Hematopoietic multipotent progenitor cell treated with erythropoietin and hydrocortisone succinate and interleukin-3 and kit ligand, for 4 days (in vitro differentiated cells): ENCODE measurements at places on chromosomes 5 and 9.

- no peak for DNase-seq
These were observed 326.1 kb downstream of the PLK2 start for GRCh38 chr5:58133631-58134296.

GRCh38 chr5:150600616-150601490 is 39.6 kb upstream of the SYNPO start:
- DNase-seq = no peak

GRCh38 chr9:5909976-5910375 is 19.3 kb downstream of the MLANA start:
- DNase-seq = no peak

GRCh38 chr9:3398232-3398648 is 127.6 kb downstream of the RFX3 start:
- DNase-seq = peak; percentile 77

DNA sequence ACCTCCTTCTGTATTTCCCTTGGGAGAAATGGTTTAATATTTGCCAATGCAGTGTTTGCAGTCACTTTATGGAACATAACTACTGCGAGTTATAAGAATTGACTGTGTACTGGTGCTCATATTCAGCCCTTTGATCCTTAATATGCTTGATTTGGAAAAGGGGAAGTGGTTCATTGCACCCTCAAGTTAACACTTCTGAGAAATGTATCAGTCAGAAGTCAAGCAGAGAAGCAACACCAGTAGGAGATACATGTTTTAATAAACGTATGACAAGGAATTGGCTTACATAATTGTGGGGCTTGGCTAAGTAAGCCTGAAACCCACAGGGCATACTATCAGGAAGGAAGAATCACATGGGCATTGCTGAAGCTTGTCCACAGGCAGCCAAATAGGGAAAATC is 131.0 kb upstream of the SPRY4 start:
- peak; percentile 44 for DNase-seq

DNA sequence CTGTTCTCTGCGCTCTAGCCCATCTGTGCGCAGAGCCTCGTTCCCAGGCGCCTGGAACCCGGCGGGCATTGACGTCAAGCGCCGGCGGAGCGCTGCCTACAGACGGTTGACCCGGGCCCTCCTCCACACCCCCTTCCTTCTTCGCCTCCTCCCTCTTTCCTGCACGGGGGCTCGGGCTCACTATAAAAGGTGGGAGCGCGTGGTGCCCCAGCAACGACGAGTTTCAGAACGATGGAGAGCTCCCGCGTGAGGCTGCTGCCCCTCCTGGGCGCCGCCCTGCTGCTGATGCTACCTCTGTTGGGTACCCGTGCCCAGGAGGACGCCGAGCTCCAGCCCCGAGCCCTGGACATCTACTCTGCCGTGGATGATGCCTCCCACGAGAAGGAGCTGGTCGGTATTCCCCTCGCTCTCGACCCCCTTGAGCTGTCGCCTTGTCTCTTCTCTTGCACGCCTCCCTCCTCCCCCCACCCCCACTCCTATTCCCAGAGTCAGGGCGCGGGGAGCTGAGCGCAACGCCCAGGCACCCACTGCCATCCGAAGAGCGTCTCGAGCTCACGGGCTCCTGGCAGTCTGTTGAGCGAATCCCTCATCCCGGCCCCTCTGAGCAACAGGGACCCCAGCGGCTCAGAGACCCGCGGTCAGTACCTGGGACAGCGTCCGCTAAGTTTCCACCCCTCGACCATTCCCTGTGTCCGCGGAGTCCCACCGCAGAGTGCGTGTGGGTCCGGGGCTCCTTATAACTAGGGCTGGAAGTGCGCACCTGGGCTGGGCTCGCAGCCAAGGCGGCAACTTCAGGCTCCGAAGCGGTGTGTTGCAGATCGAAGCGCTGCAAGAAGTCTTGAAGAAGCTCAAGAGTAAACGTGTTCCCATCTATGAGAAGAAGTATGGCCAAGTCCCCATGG is at the start of gene CARTPT:
Gene CARTPT, plus strand, starts transcription at position 213 of the 902 bp plus-strand sequence. Its CDS starts 19 bp downstream, at position 232.
- peak; percentile 61 for DNase-seq

DNA sequence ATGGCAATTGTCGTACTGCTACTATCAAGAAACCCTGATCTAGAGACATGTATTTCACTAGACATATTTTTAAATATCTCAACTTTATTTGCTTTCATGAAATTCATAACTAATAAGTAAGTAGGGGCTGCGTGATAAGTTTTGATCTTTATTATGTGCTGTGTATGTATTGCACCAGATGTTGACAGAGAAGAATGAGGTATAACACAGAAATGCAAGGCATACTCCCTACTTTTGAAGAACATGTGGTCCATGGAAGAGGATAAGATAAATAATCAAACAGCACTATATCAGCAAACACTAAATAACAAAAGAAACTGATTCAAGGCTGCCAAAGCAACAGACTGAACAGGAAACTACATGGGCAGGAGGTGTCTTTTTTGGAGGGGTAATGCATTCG is 60.9 kb downstream of the FREM1 start:
- no peak for DNase-seq

DNA sequence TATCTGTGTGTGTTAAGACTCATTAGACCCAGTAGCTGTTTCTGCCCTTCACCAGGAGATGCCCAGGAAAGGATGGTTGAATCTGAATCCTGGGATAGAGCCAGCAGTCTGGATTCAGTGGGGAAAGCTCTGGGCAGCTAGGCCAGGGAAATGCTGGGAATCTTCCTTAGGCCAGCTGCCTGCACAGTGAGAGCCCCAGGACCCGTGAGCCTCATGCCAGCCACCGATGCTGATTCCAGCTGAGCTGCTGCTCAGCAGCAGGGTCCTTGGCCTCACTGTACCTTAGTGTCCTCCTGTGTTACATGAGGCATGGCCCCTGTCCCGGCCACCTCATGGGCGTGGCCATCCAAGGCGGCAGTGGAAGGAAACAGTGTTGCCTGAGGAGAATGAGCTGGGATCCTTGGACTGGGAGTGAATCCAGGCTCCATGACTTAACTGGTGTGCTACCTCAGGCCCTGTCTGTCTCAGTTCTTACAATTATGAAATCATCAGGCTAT is 87.1 kb downstream of the AMBP start:
- DNase-seq = no peak

DNA sequence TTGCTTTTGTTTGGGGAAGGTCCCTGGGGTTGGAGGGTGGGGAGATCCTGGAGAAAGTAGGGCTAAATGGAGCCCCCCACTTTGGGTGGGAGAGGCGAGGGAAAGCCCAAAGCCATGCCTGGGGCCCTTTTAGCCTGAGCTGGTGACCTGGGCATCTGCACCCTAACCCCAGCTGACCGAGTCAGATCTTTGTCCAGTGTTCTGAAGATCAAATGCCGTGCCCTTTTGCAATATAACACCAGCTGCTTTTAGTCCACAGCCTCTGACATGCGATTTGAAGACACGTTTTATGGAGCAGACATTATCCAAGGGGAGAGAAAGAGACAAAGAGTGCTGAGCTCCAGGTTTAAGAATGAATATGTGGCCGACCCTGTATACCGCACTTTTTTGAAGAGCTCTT is 416.5 kb downstream of the KDM4C start:
- DNase-seq = no peak

DNA sequence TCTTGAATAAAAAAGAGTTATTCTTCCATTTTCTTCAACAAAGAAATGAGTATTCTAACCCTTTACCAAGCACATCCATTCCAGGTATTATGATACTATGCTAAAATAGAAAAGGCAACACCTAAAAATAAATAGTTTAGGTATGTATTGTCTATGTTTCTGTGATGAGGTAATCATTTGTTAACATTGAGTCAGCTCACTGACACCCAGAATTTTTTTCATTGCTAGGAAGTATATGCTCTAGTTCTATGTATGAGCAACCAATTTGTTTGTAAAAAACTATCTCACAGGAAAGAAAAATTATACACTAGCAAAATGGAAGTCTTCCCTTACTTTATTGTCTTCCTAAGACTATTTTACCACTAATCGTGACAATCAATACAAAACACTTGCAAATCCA is 615.6 kb upstream of the GRIN3A start:
- DNase-seq = no peak

GRCh38 chr5:124461157-124461556 is 285.3 kb downstream of the ZNF608 start:
- DNase-seq = no peak

DNA sequence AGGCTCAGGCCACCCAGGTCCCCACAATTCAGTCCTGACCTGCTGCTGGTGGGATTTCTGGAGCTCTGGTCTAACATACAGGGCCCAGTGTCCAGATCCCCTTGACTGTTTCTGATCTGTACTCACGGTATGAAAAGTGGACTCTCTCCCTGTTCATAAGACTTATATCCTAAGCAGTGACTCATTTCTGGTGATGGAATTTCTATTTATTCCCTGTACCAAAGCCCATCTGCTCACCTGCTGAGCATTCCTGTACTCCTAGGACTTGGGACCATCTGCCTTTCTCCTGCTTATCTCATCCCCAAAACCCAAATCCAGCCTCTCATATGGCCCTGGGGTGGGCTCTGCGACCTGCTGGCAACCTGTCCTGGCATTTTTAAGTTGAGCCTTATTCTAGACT is 86.6 kb downstream of the APBA1 start:
- no peak for DNase-seq

DNA sequence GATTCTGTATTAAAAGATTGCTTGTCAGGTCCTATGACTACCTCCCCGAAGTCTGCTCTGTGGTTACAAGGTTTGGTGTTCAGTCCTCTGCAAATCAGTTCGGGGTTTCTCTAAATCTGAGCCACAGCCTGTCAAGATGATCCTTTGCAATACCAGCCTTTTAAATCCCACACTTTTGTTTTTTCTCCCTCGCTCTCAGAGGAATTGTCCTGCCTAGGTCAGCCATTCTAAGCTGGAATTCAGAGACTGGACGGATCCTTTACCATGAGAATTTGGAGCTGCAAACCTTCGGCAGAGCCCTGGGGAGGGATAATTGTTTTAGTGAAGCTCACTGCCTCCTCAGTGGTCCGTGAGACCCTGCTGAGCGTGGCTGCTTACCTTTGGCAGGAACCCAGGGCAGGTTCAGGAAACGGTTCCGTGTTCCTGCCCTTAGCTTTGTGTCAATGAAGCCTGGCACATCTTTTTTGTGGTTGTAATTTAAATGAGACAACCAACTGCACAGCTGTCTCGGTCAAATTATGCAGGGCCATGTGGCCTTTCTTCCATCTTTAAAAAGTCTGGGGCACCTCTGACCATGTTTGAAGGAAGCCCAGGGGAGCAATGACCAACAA is 47.2 kb downstream of the EBF1 start:
- no peak for DNase-seq

DNA sequence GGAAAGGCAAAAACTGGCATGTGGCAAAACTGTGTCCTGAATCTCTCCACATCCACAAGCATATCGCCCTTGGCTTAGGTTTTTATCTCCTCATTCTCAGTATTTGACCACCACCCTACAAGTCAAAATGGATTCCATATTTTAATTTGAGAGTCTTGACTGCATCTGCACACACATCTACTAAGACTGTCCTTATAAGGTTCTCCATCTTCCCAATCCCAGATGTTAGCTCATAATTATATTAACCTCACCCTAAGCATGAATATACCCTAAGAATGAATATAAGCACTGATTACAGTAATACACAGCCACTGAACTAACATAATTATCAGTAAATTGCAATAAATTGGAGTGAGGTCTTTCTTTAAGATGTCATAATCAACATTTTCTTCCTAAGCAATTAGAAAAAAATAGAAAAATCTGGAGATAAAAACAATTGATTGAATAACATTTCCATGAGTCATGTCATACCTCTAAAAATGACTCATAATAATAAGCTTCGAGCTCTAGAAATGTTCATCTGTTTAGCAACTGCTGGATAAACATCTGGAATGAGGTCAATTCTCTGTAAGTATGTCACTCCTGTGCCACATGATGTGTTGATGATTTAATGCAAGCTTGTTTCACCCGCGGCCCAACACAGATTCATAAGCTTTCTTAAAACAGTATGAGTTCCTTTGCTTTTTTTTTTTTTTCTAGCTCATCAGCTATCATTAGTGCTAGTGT is 39.9 kb upstream of the PAM start:
- DNase-seq = no peak

DNA sequence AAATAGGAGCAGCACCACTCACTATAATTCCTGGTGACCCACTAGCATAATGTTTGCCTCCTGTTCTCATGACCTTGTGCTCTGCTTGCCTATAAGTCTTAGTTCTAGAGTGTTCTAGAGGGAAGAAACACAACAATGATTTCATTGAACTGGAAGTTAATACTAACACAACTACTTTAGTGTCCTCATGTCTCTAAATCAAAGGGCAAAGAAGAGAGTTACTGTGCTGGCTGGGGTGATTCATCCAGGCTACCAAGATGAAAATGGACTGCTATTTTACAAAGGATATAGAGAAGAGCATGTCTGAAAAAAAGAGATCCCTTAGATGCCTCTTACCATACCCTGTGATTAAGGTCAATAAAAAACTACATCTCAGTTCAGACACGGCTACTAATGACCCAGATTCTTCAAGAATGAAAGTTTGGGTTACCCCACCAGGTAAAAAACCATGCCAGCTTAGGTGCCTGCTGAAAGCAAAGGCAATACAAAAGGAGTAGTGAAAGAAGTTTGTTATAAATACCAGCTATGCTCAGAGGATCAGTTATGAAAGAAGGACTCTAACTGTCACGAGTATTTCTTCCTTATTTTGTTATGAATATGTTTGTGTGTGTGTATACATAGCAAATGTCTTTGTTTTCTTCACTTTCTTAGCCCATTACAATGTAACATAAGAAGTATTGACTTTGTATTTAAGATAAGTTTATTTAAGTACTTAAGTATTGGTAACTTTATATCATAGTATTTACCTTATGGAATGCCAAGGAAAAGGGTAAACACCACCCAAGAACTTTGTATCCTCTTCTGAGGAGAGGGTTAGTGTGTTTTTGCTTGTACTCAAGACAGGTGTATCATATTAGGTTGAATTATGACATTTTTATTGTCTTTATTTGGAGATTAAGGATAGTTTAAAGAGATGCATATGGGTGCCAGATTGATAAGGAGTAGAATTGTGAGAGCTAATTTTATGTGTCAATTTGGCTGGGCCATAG is 314.1 kb upstream of the PTGER4 start:
- DNase-seq = no peak

DNA sequence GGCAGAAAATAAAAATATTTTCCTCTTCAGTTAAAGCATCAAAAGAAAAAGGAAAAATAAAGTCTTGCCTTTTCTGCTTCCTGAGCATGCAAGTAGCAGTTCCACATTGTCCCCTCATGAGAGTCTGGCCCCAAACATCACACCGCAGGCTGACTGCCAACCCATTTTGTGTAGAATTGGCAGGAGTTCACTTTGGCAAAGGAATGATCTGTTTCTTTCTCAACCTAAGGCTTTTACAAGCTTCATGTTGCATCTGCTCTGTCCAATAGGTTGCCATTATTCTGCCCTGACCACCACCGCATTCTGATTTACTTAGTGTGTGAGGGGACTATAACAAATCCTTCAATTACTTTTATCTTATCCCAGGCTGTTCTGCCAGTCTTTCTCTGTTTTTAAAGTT is 249.5 kb downstream of the ISL1 start:
- DNase-seq = no peak

DNA sequence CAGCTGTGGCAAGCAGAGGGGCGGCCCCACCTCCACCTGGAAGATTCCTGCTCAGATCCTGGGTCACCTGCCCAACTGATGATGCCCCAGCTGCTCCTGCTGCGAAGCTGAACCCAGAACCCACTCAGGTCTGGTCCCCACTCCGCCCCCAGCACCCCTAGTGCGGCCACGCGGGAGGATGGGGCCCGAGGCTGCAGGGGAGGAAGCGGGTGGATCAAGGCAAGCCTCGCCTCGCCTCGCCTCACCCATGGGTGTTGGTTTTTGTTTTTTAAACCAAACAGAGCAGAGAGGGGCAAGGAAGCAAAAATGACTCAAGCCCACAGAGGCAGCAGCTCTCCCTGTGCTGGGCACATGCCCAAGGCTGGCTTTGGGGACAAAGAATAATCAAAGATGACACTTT is 23.2 kb downstream of the ABO start:
- DNase-seq = peak; percentile 32
